ENCODE measurements at places on chromosomes 12 and 14. TPM values are rescaled to one million over a fixed set of nuclear protein-coding genes. Genes with fewer than 3 reads are reported as not detected.

Gene PPP1R12A
- total RNA-seq: 65.1 TPM

- no peak for DNase-seq
Measured at GRCh38 chr14:88232771-88233170, 90.3 kb downstream of the KCNK10 start.

Gene ADAM21
- total RNA-seq: not detected

Gene OTOGL
- not detected for total RNA-seq

Gene SNW1
- total RNA-seq: 113 TPM

DNA sequence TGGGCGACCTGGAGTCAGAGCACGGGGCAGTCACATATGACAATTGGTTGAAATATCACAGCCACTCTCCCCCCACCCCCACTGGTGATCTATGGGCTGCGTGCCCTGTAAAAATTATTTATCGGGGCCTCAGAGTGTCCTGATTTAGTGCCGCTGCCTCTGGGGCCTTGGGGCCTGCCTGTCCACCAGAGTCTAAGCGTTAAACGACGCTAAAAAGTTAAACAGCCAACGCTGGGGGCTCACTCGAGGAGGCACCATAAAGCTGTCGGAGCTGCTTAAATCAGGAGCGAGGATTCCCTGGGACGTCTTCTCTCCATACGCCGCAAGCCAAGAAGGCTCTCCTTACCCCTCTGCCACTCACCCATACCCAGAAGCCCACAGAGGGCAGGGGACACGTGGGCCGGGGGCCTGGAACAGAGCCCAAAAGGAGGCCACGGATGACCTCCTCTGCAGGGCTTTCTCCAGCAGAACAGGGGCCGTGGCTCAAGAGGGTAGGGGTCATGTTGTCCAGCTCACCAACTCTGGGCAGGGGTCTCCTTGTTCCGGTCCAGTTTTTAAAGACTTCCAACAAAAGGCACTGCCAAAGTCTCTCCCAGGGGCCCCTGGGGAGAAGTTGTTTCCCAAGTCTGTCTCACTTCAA lies 42.2 kb downstream of the SMUG1 start:
- no peak for DNase-seq

GRCh38 chr14:71625891-71626701 lies 306.1 kb upstream of the RGS6 start:
- no peak for DNase-seq

- DNase-seq: no peak
Measured at GRCh38 chr12:107468182-107468581, 217.4 kb upstream of the PWP1 start.

GRCh38 chr12:8590842-8591545 lies 21.7 kb downstream of the AICDA start:
- peak; percentile 61 for DNase-seq

DNA sequence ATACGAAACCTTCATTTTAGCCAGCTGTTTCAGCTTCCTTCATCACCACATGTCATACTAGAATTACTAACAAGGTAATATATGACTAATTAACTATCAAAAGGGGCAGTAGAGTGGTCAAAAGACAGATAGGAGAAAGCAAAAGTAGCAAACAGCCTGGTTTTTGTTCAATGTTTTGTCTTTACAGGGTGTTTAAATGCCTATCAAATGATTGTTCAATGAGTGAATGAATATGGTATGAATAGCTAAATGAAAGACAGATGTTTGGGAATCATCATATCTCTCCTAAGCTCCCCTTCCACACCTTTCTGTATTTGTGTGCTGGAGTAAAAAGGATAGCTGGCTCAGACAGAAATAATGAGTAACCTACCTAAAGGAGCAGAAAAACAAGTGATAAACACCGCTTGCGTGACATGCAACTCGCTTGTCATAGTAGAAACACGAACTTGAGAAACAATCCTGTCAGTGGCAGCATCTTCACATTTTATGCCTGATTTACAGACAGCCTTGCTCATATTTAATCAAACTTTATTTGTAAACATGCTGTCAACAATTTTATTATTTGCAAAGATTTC lies 34.2 kb downstream of the ABCC9 start:
- no peak for DNase-seq

- no peak for DNase-seq
Measured at GRCh38 chr14:104249089-104249488, 110.7 kb downstream of the KIF26A start.

DNA sequence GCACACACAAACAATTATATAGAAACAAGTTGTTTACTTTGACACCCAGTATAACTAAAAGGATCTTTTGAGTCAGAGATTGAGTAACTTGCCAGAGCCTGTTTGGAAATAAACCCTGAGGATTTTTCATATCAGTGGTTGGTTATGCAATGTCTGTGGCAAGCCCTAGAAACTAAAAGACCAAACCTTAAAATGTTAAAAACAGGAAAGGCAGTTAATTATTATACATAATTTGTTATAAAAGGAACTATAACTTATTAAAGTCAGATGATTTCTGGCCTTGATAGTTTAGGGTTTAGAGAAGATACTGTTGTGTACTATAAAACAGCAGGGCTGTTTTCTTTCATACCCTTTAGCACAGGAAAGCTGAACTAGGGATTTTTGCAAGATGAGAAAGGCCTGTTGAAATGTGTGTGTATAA lies 44.1 kb downstream of the PSEN1 start:
- DNase-seq: no peak
